ENCODE measurements at places on chromosomes 7 and 10. TPM values are rescaled to one million over a fixed set of nuclear protein-coding genes. Genes with fewer than 3 reads are reported as not detected.

ZRANB1 gene
- 13.6 TPM for total RNA-seq

DNA sequence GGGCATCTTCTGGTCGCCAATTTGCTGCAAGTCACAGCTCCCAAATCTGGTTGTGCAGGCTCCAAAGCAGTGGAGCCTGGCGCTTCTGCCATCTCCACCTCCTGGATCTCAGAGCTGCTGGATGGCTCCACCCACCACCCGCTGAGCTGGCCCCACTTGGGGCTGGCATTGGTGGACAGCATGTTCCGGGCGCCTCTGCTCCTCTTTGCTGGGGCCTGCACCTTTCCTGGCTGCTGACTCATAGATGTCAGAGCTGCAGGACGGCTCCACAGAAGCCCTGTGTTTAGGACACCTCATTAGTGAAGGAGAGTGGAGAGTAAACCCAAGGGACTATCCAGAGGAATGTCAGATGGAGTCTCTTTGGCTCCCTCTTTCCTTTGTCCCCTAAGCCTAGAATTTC is 27.4 kb downstream of the MAPK8 start:
- no peak for DNase-seq

- DNase-seq = no peak
Measured at GRCh38 chr10:7788639-7789286, 786 bp downstream of the ATP5F1C start.

- no peak for DNase-seq
Measured at GRCh38 chr10:86716466-86716865, 40.0 kb upstream of the BMPR1A start.

CDK14 gene
- total RNA-seq = 28.6 TPM

TMEM26 gene
- not detected for total RNA-seq

DNA sequence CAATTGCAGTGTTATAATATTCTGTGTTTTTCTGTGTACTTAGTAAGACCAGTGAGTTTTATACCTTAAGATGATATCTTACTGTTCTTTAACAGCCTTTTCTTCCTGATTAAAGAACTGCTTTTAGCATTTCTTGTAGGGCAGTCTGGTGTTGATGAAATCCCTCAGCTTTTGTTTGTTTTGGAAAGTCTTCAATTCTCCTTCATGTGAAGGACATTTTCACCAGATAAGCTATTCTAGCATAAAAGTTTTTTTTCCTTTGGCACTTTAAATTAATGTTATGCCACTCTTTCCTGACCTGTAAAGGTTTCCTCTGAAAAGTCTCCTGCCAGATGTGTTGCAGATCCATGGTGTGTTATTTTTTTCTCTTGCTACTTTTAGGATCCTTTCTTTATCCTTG is 1059.8 kb downstream of the LRMDA start:
- DNase-seq = no peak

DNA sequence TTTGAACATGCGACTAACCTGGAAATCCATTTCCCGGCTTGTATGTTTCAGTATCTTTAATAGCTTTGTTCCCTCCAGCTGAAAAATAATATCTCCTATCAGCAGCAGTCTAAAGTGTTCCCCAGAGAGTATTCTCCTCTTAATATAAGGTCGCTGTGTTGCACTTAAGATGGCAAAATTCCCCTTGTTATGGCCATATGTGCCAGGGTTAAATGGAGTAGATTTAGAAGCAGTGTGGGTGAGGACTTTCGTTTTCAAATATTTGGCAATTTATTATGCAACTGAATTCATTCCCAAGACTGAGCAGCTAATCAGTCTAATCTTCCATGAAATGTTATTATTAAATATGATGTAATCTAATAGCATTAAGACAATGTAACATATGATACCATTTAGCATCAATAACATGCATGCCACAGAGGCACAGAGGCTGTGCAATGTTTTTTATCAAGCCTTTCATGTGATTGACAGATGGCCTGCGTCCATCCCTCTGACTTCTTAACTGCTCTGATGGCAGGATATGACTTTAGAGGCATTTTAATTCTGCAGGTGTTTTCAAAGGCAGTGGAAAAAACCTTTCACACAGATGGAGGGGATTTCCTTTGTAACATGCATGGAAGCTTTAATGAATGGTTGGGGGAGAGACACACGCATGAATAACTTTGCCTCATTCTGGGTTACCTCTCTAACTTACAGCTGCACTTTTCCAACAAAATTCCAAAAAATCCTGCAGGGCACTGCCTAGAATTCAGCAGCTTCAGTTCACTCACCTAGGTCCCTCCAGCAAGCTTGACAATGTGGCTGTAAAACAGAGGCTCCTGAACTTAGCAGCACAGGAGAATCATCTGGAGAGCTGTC is 55.1 kb upstream of the ZPBP start:
- no peak for DNase-seq

DNA sequence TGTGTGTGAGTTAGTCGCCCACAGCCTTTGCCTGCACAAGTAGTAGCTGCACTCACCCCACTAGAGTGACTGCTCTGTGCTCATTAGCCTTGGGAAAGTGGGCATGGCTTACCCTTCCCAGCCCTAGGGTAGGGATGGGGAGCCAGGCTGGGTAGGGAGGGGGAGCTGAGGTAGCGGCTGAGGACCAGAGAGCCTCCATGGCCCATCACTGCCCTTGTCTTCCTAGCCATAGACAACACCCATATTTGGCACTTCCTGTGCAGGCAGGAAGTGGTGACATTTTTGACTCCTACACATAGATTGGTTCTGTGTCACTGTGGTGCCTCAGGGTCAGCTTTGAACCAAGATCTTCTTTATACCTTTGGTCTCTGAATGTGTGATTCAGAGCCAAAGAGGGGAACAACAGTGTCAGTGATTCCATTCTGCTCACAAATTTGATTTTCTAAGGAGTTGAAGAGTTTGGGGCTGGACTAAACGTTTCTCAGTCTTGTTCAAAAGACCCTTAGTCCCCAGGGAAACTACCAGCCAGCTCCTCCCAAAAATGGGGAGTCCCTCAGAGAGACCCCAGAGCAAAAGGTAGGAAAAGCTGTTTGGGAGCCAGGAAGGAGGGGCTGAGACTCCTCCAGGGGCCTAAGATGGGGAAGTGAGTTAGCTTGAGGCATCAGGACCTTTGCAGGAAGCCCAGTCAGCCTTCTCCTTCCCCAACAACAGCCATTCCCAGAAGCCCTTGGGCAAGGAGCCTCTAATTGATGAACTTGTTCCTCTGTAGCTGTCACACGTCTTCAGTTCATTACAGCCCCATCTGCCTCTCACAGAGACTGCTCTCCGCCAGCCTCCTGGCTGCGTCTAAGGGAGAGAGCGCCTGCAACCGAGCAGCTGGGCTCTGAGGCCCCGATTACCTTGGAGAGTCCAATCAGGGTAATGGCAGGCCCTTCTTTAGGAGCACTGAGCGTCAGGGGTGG is 135.0 kb downstream of the CDH23 start:
- DNase-seq = no peak

- peak; percentile 76 for DNase-seq
Measured at GRCh38 chr10:784403-785088, 95.1 kb upstream of the DIP2C start.

TMEM229A gene
- total RNA-seq = not detected

TMEM168 gene
- total RNA-seq = 17.7 TPM

DNA sequence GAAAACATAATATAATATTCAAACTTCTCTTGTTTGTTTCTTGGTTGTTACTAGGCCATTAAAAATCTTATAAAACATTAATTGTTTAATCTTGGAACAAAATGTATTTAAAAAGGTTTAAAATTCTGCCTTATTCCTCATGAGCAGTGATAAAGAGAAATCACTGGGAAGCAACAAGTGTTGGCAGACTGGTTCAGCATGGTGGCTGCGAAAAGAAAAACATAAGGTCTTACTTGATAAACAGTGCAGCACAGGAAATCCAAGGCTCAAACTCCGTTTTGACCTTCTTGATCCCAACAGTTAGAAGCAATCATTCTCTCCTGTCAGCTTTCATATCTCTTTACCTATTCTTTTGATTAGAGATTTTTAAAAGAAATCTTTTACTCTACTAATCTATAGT is 530.8 kb downstream of the CNTNAP2 start:
- DNase-seq = no peak

DNA sequence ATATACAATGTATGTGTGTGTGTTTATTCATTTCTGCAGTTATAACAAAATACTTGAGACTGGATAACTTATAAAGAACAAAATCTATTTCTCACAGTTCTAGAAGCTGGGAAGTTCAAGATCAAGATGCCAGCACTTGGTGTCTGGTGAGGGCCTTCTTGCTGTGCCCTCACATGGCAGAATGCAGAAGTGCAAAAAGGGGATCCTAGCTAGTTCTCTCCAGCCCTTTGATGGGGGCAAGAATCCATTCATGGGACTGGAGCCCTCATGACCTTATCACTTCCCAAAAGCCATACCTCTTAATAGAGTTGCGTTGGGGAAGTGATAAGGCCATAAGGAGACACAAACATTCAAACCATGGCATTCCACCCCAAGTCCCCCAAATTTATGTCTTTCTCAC is 8.4 kb downstream of the GRB10 start:
- no peak for DNase-seq

DNA sequence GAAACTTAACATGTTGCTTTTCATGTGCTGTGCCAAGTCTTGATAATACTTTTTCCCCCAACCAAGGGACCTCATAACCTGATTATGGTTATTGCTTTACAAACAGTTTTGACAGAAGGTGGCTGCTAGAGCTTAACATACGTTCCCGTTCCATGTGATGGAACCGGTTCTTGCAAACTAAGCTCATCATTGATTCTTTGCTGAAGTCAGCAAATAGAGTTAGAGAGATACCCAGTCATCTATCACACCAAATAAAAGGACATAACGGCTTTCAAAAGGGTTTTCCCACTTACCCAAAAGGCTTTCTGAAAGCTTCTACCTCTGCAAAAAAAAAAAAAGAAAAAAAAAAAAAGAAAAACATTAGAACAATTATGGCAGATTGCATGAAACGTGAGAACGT is 230.3 kb upstream of the MDFIC start:
- no peak for DNase-seq

- DNase-seq = no peak
Measured at GRCh38 chr10:69364232-69364940, 52.3 kb downstream of the TACR2 start.

DNA sequence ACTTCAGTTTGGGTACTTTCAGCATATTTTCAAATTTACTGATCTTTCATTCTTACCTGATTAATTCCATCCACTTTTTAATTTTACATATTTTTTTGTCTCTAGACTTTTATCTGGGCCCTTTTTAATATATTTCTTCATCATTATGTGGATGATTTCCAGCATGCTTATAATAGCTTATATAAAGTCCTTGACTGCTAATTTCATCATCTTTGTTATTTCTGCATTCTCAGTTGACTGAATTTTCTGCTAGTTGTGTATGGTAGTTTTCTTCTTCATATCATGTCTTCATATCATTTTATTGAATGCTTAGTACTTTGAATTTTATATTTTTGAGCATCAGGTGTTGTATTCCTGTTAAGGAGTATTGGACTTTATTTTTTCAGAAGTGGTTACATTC is 39.6 kb downstream of the STAM start:
- DNase-seq = no peak

LRRD1 gene
- total RNA-seq = not detected

GRCh38 chr10:23198940-23199767 is 7.0 kb downstream of the PTF1A start:
- DNase-seq = no peak

DNA sequence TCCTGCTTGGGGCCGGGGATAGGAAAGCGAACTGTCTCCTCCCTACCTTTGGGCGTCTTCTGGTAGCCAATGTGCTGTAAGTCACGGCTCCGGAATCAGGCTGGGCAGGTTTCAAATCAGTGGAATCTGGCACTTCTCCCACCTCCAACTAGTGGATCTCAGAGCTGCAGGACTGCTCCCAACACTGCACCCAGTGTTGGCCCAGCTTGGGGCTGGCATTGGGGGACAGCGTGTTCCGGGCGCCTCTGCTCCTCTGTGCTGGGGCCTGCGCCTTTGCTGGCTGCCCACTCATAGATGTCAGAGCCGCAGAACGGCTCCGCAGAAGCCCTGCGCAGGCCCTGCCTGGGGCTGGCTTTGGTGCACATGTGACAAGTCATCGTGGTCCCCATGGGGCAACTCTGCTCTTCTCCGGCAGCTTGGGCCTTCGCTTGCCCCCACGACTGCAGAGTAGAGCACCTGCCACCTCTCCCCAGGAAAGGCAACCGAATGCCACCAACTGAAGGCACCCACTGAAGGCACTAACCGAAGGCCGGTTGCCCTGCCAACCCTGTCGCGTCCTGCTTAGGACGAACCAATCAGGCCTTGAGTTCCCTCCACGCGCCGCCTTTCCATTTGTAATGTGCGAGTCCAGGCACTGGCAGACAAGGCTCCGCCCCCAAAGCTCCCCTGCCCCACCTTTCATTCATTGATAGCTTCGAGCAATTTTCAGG is 85.5 kb upstream of the ABI1 start:
- no peak for DNase-seq

SAP25 gene
- total RNA-seq = not detected

KIAA1549 gene
- total RNA-seq = 12.4 TPM

HGF gene
- total RNA-seq = 0.71 TPM

CYP2C18 gene
- total RNA-seq = not detected

GHITM gene
- 145 TPM for total RNA-seq

GRCh38 chr10:30935078-30935477 is 96.6 kb downstream of the ZNF438 start:
- no peak for DNase-seq

- DNase-seq = no peak
Measured at GRCh38 chr10:129042776-129043595, 424.1 kb upstream of the MGMT start.

DNA sequence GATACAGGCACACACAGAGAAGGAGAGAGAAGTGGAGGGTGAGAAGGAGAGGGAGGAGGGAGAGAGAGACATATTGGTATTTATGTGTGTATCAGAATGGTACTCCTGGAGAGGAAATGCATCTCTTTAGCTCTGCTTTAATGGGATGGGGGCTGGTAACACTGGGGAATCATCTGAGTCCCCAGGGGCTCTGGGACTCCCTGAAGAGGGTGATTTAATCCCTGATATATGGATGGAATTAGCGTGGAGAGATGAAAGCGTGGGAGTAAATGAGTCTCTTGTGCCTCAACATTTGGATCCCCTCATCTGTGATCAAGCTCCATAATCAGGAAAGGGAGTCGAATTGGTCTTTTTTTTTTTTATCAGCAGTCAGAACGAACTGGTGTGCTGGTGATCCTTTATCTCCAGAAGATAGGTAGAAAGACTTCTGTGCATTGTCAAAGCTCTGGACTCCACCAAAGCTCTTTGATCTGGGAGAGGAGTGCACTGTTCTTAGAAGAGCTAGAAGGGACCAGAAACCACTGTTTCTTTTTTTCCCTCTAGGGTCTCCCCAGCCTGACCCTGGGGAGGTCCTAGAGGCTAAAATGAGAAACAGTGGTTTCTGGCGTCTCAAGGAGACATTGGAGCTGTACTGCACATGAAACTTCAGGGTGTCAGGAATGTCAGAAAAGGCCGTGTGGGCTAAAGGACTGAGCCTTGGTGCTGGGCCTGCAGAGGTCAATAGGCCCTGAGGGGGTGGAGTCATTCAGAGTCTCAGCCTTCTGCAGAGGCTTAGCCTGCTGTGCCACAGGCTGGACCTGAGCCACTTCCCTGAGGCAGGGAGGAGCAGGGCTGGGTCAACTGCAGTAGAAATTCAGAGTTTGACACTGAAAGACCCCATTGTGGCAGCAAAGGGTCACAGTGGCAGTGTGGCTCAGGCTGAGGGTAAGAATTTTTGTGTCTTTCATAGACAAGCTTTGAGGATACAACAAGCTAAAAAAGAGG is 234.4 kb upstream of the SLC26A5 start:
- no peak for DNase-seq

GIMAP2 gene
- not detected for total RNA-seq

SPAM1 gene
- total RNA-seq = not detected

- no peak for DNase-seq
Measured at GRCh38 chr10:101284744-101285463, 55.6 kb upstream of the LBX1 start.

GRCh38 chr7:140003913-140004382 is 58.8 kb downstream of the PARP12 start:
- DNase-seq = peak; percentile 64

CUZD1 gene
- total RNA-seq = 0.41 TPM

RTKN2 gene
- 3.5 TPM for total RNA-seq

All from HFFc6 (cell line).